ENCODE measurements at places on chromosomes 13 and 19.

GRCh38 chr13:77028202-77028601 is 1.2 kb upstream of the FBXL3 start:
- DNase-seq, result no peak

GRCh38 chr13:35887115-35887666 is 244.0 kb downstream of the DCLK1 start:
- DNase-seq, result no peak

DNA sequence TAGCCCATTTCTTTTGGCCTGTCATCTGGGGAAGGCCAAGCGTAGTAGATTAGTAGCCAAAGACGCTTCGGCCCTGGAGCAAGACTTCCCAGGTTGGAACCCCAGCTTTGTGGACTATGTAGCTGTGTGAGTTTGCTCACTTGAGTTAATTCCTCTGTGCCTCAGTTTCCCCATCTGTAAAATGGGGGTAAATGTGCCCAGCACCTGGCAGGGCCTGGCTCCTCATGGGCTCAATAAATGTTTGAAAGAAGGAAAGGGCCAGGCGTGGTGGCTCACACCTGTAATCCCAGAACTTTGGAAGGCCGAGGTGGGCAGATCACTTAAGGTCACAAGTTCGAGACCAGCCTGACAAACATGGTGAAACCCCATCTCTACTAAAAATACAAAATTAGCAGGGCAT is 14.9 kb upstream of the HNRNPM start:
- no peak for DNase-seq

GRCh38 chr19:7904074-7905020 is 670 bp downstream of the MAP2K7 start:
- DNase-seq, result peak; percentile 67

- no peak for DNase-seq
These were observed 34.2 kb upstream of the ZNF599 start for GRCh38 chr19:34806976-34807860.

DNA sequence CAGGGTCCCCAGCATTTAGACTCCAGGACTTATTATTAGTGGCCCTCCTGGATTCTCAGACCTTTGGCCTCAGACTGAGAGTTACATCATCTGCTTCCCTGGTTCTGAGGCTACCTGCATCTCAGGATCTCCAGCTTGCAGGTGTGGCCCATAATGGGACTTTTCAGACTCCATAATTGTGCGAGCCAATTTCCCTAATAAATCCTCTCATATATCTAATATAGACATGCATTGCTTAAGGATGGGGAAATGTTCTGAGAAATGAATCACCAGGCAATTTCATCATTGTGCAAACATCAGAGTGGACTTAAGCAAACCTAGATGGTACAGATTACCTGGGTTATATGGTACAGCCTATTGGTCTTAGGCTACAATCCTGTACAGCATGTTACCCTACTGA is 116.5 kb upstream of the FBXL3 start:
- DNase-seq, result no peak

GRCh38 chr19:383922-384798 is 24.8 kb downstream of the C2CD4C start:
- no peak for DNase-seq

- DNase-seq, result no peak
These were observed 16.3 kb upstream of the TEX29 start for GRCh38 chr13:111304041-111304544.

All from CD4-positive, alpha-beta T cell treated with Interleukin-4 for 4 hours (primary cell).